ENCODE measurements at places on chromosomes 4 and X.
A peak's percentile ranks its signal among the peaks of the same experiment; 100 is the strongest.

DNA sequence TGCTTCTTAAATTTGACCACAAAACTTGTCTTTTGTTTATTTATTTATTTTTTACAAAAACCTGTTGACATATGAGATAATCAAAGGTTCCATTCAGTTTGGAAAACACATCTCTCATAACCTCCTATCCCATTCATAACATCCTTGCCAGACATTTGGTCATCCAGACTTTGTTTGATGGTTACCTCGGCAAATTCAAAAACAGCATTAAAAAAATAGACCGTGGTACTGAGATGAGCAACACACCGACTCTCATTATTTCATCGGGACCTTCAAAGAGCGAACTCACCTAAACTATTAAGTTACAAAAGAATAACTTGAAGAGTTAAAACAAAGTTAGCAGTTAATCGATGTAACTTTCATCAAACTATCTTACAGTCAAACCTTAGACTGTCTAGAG is 85.8 kb upstream of the RPS6KA3 start:
- DNase-seq, result no peak

DNA sequence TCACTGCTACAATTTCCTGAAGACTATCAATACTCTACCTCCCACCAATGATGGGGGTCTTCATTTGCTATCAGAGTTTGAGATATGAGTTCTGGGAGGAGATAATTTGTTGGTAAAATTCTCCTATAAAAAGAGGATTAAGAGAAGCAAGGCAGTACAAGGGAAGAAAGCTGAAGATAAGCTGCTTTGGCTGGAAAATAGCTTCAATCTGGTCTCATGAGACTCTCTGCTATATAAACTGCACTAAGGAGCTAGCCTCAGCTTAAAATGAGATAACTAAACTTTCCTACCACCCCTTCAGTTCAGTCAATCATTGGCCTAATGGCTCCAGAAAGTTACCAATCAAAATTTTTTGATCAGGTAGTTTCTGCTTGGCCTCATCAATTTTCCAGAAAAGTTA is 2105.0 kb downstream of the ARAP2 start:
- DNase-seq, result no peak

- no peak for DNase-seq
Observed at GRCh38 chr4:101145021-101145420, 202.3 kb downstream of the PPP3CA start.

DNA sequence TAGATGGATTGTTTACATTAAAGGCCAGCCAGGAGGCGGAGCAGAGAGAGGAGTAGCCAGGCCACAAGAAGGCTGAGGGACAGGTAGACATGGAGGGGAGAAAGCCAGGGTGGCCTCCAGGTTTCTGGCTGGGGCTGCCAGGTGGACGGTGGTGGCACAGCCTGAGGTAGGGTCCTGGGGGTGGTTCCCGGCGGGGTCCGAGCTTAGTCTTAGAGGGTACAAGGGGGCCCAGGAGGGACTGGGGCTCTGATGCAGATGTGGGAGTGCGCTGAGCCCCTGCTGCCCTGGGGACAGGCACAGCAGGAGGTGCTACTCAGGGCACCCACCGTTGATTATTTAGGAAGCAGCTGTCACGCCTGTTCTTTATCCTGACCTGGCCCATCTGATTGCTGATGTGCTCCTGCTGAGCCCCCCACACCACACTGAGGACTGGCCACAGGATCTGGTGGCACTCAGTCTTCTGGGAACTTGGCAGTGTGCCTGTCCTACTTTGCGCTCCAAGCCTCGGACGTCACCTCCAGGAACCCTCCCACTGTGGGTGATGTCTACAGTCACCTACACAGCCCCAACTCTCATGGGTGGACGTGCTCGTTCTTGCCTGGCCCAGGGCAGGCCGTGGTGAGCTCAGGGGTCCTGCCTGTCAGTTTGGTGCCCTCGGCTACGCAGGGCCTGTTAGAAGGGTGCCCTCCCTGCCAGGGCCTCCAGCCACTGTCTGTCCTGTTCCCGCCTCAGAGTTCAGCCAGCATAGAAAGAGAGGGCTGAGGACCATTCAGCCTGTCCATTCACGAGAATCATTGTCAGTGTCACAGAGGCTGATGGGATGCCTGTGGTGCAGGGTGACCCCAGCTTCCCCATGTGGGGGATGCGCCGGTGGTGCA is 12.0 kb downstream of the WFS1 start:
- DNase-seq, result no peak

GRCh38 chrX:105973387-105973739 is 65.2 kb downstream of the SERPINA7 start:
- DNase-seq, result no peak

DNA sequence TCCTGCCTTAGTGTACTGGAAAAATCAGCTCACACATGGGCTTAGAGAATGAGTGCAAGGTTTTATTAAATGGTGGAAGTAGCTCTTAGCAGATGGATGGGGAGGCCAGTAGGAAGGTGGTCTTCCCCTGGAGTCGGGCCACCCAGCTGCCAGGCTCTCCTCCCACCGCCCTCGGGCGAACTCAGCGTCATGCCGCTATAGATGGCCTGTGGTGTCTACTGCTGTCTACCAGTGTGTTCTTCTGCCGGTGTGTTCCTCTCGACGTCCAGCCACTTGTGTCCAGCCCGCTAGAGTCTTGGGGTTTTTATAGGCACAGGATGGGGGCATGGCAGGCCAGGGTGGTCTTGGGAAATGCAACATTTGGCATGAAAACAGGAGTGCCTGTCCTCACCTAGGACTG is 198.7 kb upstream of the NDST3 start:
- no peak for DNase-seq

DNA sequence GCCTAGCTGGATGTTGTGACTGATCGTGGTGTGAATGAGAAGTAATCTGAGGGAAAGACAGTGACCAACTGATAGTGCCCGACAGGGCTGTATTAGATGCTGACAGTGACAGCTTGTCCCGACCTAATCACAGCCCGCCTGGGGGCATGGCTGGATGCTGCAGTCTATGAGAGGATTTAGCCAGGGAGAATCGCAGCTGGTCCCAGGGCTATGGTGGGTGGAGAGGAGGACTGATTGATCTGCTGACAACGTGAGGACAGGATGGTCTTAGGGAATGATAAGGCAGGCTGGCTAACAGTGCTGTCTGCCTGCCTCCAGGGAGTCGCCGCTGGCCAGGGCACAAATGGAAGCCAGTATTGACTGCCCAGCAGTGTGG is 621 bp upstream of the SUV39H1 start:
- DNase-seq, result no peak

- DNase-seq, result no peak
Observed at GRCh38 chrX:21698272-21698671, 40.1 kb upstream of the KLHL34 start.

GRCh38 chr4:1515763-1516162 is 109.5 kb upstream of the NKX1-1 start:
- no peak for DNase-seq

DNA sequence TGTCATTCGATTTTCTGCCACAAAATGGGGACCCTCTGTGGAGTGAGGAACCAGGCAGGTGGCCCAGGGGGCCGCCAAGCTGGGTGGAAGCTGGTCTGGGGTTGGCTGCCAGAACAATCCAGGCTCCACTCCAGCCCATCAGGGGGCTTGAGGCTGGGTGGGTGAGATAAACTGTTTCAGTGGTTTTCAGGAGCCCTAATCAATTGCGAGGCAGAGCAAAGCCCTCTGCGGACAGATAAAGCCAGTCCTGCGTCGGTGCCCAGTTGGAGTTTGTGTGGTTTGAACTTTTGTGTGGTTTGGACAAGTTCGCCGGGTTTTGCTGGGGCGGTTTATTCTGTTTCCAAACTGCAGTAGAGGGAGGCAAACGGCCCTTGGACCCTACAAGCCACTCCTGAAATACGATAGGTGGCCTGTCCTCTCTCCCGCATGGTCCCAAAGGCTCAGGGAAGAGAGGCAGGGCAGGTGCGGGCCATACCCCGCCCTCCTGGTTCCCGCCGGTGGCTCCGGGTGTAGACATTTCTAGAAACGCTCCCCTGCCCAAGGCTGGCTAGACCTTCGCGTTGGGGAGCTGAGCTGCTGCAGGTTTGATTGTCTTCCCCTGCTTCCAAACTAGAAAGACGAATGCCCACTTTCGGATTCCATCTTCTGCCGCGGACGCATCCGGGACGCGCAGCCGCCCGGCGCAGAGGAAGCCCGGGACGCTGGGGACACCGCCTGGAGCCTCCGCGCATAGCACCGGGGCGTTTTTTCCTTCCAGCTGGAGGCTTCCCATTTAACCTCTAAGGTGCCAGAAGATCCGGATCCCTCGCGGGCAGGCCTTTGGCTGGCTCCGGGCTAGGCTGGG is 169.0 kb upstream of the BCOR start:
- peak; percentile 42 for DNase-seq

- no peak for DNase-seq
Observed at GRCh38 chr4:95204873-95205272, 343.9 kb downstream of the UNC5C start.

DNA sequence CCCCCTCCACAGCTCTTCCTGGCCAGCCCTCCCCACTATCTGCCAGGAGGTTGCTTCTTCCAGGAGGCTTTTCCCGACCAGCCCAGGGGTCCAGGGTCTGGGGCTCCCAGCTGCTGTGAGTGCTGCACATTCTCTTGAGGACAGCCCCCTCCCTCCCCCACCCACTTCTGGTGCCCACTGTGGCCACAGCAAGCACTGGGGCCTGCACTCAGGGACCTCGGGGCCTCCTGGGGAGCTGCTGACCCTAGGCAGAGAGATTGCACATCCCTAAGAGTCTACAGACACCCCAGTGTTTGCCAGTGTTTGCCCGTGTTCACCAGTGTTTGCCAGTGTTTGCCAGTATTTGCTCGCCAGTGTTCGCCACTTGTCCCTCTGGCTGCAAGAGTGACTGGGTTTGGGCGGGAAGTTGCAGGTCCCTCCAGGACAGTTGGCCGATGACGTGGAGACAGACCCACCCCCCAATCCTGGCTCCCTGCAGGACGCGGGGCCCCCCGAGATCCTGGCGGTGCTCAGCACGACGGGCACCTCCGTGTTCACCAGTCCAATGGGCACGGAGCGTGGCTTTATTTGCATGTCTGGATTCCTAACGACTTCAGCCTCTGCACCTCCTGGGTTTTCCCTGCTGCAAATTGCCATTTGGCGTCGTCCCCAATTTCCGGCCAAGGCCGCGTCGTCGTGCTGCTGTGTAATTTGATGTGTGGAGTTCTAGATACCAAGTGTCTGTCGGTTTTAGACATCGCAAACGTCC is 87.5 kb upstream of the NKX1-1 start:
- no peak for DNase-seq

DNA sequence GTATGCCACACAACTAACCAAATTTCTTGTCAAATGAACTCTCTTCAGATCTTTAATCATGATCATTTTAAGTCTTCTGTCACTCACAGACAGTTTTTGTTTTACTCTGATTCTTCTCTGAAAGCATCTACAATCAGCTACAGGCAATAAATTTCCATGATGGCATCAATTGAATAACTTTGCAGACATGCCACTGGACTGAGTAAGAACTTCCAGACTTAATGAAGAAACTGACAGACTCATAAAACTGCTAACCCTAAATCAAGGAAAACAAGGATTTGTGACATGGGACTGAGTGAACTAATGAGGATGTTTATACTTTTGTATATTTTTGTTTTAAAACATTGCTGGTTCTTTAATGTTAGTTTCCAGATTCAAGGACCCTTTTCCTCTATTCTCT is 5.5 kb upstream of the PPP1R2C start:
- no peak for DNase-seq

DNA sequence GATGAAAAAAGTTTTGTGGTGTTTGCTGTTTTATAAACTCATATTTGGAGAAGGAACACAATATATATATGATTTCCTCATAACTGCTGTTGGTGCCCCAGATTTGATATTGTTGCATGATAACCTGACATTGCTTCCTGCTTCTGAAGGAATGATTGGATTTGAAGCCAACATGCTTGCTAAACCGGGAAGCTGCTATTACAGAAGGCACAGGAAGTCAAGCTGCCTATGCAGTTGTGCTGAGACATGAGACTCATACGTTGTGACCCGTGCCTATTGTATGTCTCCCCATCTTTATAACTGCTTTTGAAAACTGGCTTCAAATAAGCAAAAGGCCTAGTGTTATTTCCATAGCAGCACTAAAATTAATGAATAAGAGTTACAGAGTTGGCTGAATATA is 32.9 kb downstream of the GAB1 start:
- no peak for DNase-seq

DNA sequence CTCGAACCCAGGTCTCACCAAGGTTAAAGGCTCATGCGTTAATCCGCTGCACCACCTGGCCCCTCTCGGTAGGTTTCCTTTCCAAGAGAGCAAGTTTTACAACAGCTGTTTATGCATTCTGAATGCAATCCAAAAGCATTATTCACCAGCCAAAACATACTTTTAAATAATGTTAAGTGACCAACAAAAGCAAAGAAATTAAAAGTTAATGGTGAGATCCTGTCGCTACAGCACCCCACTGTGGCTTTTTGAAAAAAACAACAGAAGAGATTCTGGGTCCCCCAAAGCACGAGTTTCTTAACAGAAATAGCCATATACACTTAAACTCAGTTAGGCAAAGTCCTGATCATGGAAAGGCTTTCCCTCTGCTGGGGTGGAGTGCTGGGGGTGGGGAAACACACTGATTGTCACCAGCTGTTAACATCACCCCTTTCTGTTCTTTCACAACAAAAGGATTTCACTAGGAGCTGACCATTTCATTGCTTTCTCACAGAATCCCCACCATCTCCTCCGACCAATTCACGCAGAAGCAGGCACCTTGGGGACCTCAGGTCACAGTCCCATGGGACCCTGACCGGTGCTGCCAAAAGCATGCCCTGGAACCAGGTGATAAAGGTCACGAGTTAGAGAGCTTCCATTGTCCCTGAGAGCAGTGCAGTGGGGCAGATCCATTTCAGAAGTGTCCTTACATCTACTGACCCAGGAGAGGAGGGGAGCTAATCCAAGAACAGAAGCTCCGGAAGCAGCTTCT is 51.2 kb downstream of the ZNF827 start:
- DNase-seq, result no peak

- DNase-seq, result no peak
Observed at GRCh38 chr4:20444599-20445337, 193.1 kb downstream of the SLIT2 start.

- DNase-seq, result no peak
Observed at GRCh38 chr4:126799971-126800574, 832.7 kb upstream of the INTU start.

GRCh38 chr4:91113130-91113706 is 986.0 kb downstream of the CCSER1 start:
- no peak for DNase-seq

- no peak for DNase-seq
Observed at GRCh38 chr4:37661772-37662171, 24.4 kb downstream of the RELL1 start.

- no peak for DNase-seq
Observed at GRCh38 chrX:150475461-150475860, 93.0 kb upstream of the MTM1 start.
